Activated CD4-positive, CD25-positive, alpha-beta regulatory T cell (primary cell): ENCODE measurements at places on chromosomes 1 and 21.
A peak's percentile ranks its signal among the peaks of the same experiment; 100 is the strongest.

DNA sequence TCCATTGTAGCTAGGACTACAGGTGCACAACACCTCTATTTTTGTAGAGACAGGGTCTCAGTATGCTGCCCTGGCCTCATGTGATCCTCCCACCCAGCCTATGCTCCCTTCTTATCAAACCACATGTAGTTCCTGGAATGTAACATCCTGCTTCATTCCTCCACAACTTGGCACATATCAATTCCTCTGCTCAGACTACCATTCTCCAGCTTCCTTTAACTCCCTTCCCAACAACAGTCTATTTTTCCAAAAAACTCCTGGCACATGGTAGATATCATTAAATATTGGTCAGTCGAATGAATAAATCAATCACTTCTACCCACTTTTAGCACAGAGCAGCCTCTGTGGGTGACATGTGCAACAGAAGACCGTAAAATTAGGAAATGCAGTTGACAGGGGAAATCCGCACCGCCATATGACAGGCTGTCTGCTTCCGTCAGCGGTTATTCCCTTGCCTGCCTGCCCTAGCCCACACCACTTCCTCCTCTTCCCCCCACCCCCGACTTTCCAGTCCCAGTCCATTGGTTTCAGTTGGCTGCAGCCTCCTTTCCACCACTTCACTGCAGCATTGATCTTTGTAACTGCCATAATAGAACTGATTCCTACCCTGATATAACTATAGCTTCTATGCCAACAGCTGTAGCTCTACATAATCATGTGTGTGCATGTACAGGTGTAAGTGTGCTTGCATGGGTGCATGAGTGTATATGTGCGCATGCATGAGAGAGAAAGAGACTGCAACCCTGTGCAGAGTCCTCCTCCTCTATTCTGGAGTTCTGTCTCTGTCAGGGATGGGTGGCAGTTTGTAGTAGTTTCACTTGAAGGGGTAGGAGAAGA lies 6.8 kb upstream of the AKR1A1 start:
- peak; percentile 25 for DNase-seq

DNA sequence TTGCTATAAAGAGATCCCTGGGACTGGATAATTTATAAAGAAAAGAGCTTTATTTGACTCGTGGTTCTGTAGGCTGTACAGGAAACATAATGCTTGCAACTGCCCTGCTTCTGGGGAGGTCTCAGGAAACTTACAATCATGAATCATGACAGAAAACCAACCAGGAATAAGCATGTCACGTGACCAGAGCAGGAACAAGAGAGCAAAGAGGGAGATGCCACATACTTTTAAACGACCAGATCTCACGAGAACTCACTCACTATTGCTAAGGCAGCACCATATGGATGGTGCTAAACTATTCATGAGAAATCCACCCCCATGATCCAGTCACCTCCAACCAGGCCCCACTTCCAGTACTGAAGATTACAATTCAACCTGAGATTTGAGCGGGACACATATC lies 49.8 kb upstream of the RCC1 start:
- no peak for DNase-seq

- peak; percentile 51 for DNase-seq
These were observed at the start of gene RUNX1 for GRCh38 chr21:35048706-35049617. RUNX1 (minus strand) TSS chr21:35049302.

DNA sequence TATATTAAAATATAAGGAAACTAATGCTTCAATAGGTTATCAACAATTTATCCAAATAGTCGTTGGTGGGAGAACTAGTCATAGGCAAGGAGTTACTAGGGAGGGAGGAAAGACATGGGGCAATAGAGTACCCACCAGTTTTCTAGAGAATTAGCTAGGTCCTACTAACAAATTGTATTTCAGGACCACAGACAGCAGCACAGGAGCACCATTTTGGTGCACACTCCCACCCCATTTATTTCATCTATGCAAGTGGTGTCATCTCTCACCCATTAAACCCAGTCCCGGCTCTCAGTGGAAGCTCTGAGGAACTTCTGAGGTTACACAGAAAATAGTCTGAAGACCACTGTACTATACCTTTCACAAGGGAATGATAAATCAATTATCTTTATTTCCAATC lies 89.0 kb upstream of the BCAR3 start:
- DNase-seq, result no peak

GRCh38 chr1:192579010-192579738 lies 3.6 kb downstream of the RGS1 start:
- DNase-seq, result no peak

DNA sequence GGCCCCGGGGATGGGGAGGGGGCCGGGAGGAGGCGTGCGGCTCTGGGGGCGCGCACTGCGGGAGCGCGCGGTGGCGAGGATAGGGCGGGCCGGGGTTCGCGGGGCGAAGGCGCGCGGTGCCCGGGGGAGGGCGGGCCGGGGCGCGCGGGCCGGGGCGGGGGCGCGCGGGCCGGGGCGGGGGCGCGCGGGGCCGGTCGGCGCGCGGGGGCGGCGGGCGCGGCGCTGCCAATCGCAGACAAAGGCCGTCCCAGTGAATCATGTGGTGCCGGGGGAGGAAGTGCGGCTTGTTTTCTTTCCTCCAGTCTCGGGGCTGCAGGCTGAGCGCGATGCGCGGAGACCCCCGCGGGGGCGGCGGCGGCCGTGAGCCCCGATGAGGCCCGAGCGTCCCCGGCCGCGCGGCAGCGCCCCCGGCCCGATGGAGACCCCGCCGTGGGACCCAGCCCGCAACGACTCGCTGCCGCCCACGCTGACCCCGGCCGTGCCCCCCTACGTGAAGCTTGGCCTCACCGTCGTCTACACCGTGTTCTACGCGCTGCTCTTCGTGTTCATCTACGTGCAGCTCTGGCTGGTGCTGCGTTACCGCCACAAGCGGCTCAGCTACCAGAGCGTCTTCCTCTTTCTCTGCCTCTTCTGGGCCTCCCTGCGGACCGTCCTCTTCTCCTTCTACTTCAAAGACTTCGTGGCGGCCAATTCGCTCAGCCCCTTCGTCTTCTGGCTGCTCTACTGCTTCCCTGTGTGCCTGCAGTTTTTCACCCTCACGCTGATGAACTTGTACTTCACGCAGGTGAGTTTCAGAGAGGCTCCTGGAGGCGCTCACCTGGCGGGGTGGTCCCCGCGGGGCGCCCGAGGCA lies at the start of gene GPR137B:
TSS of gene GPR137B (plus strand) at position 287 of the 851 bp plus-strand sequence. CDS start at position 371, 84 bp downstream.
- peak; percentile 10 for DNase-seq

DNA sequence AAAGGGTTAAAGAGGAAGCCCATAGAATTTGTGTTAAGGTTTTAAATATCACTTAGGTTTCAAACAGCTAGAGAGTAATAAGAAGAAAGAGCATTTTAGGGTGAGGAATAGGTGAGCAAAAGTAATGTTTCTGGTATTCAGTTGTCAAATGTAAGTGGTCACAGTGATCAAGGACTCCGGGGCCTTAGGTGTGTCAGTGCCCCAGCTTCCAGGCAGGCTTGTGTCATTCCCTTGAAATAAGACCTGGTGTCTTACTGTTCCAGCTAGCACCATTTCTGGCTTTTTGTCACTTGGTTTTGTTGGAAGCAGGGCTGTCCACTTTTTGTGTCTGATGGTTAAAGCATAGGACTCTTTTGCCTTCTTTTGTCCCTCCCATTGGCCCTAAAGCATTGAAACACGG lies 69.6 kb downstream of the DYRK1A start:
- DNase-seq, result no peak

DNA sequence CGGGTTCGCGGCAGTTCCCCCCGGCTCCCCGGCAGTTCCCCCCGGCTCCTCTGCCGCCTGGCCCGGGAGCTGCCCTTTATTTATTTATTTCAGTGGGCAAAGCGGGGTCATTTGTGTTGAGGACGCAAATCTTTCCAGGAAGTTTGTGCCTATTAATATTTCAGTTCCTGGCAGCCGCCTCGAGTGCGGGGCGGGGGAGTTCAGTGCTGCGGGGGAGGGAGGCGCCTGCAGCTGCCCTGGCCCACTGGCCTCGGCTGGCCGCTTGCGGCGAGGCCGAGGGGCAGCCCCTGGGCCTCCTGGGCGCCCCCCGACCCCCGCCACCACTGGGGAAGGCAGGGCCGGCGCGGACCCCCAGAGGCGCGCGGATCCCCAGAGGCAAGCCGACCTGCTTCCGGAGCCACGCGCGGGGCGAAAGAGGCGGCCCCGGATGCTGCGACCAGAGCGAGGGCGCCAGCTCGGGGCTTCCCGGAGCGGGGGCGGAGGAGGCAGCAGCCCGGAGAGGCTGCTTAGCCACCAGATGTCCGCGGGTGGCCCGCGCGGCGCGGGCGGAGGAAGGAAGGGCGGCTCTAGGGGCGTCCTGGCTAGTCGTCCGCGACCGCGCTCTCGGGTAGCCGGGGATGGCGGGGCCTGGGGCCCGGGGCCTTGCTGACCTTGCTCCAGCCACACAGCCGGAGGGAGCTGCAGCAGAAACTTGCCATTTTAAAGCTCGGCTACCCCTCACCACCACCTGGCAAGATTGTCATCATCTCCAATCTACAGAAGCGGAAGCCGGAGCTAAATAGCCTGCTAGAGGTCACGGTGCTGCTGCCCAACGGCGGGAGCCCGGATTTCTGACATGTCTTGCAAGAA lies 48.0 kb downstream of the H3-3A start:
- DNase-seq, result no peak
